ENCODE measurements at places on chromosomes 7 and 10. TPM values are rescaled to one million over a fixed set of nuclear protein-coding genes. Genes with fewer than 3 reads are reported as not detected.

- no peak for DNase-seq
Observed at GRCh38 chr10:82738592-82738991, 863.6 kb downstream of the NRG3 start.

DNA sequence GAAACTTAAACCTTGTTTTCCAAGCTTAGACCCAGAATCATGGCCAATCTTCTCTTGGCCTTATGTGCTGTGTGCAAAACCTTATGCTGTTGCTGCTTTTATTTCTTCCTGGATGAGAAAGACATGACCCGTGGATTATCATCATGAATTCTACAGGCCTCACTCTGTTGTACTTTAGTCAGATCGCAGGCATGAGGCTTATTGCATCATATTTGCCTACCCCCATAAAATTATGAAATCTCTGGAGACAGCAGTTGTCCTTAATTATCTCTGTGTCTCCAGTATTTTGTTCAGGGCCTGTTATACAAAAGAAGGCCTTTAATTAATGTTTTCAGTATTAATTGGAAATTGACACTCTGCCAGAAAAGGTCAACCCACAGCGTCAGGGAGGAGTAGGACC is 71.6 kb downstream of the PLCE1 start:
- no peak for DNase-seq

DNA sequence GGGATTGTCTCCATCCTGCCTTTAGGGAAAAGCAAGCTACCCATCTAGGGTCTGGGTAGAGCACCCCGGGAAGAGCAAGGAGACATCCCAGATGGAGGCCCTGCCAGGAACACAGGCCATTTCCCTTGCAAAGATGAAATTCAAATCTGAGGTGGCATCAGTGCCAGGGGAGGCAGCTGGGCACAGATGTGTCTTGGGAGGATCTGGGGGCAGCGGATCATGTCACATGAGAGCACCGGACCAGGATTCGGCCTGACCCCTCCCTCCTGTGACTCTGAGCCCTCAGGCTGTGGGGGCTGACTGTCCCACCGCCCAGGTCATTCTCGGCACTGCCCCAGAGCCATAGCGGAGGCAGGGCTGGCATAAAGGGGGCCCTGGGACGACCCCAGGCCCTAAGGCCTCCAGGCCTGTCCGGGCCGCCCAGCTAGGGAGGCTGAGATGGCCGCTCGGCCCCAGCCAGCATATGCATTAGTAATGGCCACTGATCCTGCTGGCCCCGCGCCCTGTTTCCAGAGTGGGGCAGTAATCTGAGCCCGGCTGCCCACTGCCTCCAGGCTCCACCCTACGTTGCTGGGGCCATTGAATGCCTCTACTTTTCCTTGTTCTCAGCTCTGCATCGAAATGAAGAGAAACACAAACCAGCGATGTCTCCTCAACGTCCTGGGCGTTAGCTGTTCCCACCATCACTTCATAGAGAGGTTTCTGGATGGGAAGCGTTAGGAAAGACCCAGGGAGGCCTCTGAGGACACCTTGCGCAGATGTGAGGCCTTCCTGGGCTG is 148.5 kb downstream of the UBE2H start:
- no peak for DNase-seq

- DNase-seq: no peak
Observed at GRCh38 chr7:39967406-39968161, 17.5 kb downstream of the CDK13 start.

The C10orf53 gene
- not detected for polyA plus RNA-seq

DNA sequence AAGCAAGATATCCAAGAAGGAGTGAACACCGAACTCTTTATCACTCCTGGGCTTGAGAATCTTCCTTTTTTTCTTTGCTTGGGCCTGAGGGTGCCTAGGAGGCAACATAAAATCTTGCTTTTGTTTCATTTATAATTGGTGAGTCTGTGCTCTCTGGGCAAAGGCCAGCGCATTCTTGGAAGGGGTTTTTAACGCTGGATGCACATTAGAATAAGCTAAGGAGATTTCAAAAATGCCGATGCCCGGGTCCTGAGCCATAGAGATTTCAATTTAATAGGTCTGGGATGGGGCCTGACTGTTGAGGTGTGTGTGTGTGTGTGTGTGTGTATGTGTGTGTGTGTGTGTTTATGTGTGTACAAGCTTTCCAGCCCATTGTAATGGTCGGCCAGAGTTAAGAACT is 62.0 kb upstream of the SORCS3 start:
- DNase-seq: no peak

GRCh38 chr10:59879363-59879913 is 26.9 kb downstream of the CCDC6 start:
- no peak for DNase-seq

DNA sequence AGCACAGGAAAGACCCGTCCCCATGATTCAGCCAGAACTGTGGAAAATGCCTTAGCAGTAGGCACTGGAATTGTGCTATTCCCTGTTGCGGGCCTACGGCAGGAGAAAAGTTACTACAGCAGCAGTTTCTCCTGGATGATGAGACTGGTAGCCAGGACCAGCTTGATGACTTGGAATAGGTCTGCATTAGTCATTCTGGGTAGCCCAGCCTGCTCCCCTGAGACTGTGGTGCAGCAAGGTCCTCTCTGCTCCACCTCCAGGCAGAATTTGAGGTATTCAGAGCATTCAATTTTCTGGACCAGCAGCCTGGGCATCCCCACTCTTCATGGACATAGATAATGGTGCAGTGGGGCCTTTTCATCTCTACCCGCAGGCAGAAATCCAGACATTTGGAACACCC is 490.0 kb downstream of the SH2D4B start:
- DNase-seq: no peak

Data from adrenal gland (tissue), 19 donors.